Hypothalamus (tissue), 51 donors: ENCODE measurements at places on chromosomes 5 and 9.

- DNase-seq: no peak
These were observed 56.1 kb upstream of the PHYKPL start for GRCh38 chr5:178288401-178289368.

DNA sequence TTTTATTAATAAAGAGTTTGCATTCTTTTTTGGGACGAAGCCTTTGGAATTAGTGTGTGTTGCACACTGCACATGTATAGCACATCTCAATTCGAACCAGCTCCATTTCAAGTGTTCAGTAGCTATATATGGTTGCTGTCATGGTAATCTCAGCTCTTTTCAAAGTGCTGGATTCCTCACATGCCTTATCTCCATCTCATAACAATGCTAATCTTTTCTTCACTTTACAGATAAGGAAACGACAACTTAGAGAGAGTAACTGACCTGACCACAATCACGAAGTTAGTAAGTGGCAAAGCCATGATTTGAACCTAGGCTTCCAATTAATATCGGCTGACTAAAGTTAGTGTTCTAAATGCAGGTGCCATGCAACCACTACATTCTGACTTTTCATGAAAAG, 204.8 kb upstream of the RASEF start:
- DNase-seq: no peak

DNA sequence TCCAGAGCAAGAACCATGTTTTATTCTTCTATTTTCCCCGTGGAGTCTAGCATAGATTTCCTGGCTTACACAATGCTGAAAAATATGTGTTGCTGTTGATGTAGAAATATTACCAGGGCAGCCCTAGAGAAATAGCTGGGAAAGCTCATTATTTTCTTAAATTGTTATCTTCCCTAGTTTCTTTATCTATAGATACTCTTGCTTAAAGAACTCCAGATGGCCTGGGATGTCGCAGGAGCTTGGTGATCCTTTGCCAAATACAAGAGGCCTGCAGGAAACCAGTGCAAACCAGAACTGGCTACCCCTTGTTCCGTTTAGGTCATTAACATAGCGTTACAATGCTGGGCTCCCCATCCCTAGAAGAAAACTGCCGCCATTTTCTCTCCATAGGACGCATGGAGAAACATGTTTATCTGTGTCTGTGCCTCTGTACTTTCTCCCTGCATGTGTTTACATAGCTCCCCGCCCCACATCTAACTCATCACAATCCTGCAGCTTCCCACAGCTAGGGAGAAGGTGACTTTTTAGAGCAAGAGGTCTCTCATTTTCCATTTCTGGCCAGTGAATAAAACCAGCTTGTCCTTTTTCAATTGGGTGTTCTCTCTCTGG, 6.4 kb downstream of the PRLR start:
- no peak for DNase-seq

- DNase-seq: no peak
These were observed 1215.9 kb downstream of the EFNA5 start for GRCh38 chr5:106454651-106455415.

- no peak for DNase-seq
These were observed 8.2 kb downstream of the PBX3 start for GRCh38 chr9:125755340-125755739.

- DNase-seq: no peak
These were observed 238.3 kb upstream of the EDIL3 start for GRCh38 chr5:84623019-84623418.

- no peak for DNase-seq
These were observed 93.3 kb upstream of the CD180 start for GRCh38 chr5:67289763-67290521.

- DNase-seq: no peak
These were observed 405.1 kb upstream of the KLF4 start for GRCh38 chr9:107894572-107895261.

GRCh38 chr9:125612616-125613015, 94.4 kb downstream of the MAPKAP1 start:
- DNase-seq: no peak

DNA sequence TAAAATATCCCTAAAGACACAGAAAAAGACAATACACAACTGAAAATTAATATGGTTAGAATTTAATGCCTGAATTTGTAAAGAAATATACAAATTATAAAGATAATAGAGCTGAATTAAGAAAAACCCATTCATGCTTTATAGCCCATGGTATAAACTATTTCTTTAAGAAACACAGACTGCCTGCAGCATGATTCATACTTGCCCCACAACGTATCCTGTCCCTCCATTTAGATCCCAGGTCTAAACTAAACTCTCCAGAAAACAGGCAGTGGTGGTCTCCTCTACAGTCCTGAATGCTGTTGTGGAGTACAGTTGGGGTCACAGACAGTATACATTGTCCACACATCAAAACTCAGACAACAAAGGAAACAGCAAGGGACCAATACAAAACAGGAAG, 24.8 kb downstream of the IL6ST start:
- no peak for DNase-seq
